ENCODE measurements at places on chromosomes 1 and 21.

GRCh38 chr1:233281711-233282581 lies 13.6 kb downstream of the PCNX2 start:
- DNase-seq: no peak

DNA sequence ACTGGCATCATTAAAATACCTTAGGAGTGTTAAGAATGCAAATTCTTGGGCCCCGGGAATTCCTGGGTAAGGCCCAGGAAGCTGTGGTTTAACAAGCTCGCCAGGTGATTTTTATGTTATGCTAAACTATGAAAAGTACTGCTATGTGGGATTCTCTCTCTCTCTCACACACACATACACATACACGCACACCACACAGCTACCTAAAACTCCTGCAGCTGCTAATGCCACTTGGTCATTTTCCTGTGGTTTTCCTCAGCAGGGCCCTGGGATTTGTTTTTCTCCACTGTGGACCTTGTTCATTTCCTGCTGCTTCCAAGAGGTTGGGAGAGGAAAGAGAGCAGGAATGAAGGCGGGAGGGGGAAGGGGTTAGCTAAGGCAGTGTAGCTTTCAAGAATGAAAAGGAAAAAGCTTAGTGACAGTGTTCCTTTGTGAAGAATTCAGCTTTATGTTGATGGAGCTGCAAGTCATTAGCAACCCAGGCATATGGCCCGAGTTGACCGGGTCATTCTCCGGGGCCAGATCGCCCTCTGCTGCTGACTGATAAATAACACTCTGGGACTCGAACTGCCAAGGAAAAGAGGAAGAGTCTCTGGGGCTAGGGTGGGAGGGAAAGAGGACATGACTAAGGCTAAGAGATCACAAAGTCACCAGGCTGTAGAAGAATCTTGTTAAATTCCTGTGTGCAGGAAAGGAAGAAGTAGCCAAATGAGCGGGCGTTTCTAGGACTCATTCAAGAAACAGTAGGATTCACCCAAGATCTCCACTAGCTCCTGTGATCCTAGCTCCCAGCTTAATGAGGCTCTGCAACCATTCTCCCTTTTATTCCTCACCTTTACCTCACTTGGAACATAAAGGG lies 30.5 kb upstream of the LRIG2 start:
- no peak for DNase-seq

GRCh38 chr1:219413536-219413935 lies 199.4 kb downstream of the ZC3H11B start:
- no peak for DNase-seq

GRCh38 chr1:44327679-44328491 lies 27.2 kb downstream of the ERI3 start:
- DNase-seq: no peak

- no peak for DNase-seq
Observed at GRCh38 chr1:246306415-246307037, 200.6 kb downstream of the SMYD3 start.

DNA sequence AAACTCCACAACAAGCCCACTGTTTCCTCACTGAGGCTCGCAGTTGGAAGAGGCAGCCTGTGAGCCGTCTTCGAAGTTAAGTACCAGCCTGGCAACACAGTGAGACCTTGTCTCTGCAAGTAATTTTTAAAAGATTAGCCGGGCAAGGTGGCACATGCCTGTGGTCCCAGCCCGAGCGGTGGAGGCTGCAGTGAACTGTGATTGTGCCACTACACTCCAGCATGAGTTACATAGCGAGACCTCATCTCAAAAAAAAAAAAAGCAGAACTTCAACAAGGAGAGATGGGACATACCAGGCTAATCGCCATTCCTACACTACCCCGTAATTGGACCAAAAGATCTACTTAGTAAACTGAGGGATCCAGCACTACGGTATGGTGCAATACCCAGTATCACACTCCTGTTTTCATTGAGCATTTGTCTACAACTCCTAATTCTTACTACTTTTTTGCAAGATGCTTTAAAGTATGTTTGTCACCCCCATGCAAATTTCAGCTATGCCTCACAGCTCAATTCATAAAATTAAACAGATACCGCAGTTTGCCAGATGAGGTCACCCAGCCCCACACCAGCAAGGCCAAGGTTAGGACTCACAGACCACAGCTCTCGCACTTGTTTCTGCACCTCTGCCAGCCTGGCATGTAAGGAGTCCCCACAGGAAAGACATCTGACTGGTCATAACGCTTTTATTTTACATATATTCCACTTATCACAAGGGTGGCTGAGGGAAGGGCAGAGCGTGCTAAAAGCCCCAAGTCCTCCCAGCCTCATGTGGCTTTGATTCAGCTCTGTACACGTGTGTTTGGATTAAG lies 21.0 kb downstream of the SDE2 start:
- no peak for DNase-seq

GRCh38 chr1:197771386-197771785 lies 3.9 kb downstream of the DENND1B start:
- DNase-seq: no peak

- no peak for DNase-seq
Observed at GRCh38 chr1:172898866-172899265, 151.9 kb downstream of the TNFSF18 start.
